CD4-positive, CD25-positive, alpha-beta regulatory T cell (primary cell): ENCODE measurements at places on chromosomes 13 and 19. TPM values are rescaled to one million over a fixed set of nuclear protein-coding genes. Genes with fewer than 3 reads are reported as not detected.

The SMIM17 gene
- total RNA-seq, result not detected

The PLPP2 gene
- total RNA-seq, result 0.12 TPM

The CYSLTR2 gene
- 4.5 TPM for total RNA-seq

The ALDH16A1 gene
- 41.0 TPM for total RNA-seq

The ZNF470 gene
- 0.84 TPM for total RNA-seq

The CYP2B6 gene
- total RNA-seq, result not detected

The ICAM5 gene
- total RNA-seq, result 0.20 TPM

The CEACAM6 gene
- total RNA-seq, result not detected

The LYPD3 gene
- 12.7 TPM for total RNA-seq

The SRRM5 gene
- total RNA-seq, result 0.64 TPM

The IZUMO2 gene
- not detected for total RNA-seq

The REX1BD gene
- 87.4 TPM for total RNA-seq

The ETV2 gene
- not detected for total RNA-seq

The C13orf42 gene
- total RNA-seq, result not detected

The BCL2L12 gene
- 13.6 TPM for total RNA-seq

The ZNF681 gene
- total RNA-seq, result 1.9 TPM

The MICOS13 gene
- 21.2 TPM for total RNA-seq

The TRIM13 gene
- total RNA-seq, result 23.8 TPM

The PSG2 gene
- total RNA-seq, result 0.27 TPM

GRCh38 chr19:30065680-30066606, 123.9 kb downstream of the URI1 start:
- no peak for DNase-seq

DNA sequence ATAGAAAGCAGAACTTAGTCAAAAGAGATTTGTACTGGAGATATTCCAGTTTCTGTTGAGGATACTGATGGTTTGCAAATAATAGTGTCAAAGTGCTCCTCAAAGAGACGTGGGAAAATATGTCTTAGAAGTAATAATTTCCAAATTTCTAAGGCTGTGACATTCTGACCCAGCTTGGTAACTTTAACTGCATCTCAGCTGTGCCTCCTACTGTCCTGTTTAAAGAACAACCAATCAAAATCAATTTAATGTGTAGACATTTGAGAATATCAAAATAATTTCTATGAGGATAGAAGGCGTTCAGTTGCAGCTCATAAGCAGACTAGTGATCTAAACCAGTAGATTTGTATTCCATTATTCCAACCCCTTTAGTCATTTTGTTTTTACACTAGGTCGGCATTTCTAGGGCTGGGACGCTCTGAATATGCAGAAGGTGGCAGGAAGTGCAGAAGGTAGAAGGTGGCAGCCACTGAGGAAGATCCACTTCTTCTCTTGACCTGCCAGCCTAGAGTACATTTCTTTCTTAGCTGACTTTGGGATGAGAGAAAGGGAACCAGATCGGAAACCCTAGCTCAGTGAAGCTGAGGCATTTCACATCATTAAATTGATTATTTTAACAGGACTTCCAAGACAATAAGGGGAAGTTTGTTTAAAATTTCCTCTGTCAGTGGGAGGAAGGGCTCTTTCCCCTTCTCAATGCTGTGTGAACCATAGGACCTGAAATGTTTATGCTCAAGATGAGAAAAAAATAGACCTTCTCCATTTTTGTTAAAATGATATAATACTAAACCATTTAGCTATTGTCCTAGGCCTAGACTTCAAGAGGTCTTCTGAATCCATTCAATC, 67.5 kb downstream of the COL4A1 start:
- no peak for DNase-seq

- peak; percentile 43 for DNase-seq
Observed at GRCh38 chr13:26872525-26873385, 112.2 kb upstream of the GPR12 start.

- no peak for DNase-seq
Observed at GRCh38 chr13:34208336-34208735, 390.4 kb downstream of the RFC3 start.

GRCh38 chr13:61415058-61415721, 459 bp downstream of the PCDH20 start:
- no peak for DNase-seq

DNA sequence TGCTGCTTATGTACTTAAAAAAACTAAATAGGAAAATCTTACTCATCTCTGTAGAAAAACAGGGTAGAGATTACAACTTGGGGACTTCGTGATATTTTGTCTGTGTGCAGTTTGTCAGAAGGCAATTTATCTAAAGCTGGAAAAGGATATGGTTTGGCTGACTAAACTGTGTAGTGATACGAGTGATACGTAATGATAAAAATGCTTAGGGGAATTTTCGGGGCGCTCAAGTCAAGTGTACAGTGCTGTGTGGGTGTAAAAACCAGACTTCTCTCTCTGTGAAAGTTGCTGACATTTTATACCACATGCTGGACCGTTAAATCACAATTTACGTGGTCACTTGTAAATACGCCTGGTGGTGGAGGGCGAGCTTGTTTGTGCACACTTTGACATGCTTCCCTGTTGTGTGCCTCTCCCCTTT, 221.7 kb downstream of the KCNRG start:
- DNase-seq, result peak; percentile 20

GRCh38 chr19:50912727-50913716, 1.8 kb upstream of the KLK4 start:
- DNase-seq, result no peak

GRCh38 chr13:29522044-29522685, 73.3 kb downstream of the SLC7A1 start:
- DNase-seq, result no peak

- no peak for DNase-seq
Observed at GRCh38 chr19:16895467-16896145, 6.8 kb downstream of the F2RL3 start.

GRCh38 chr13:43441899-43442499, 344.8 kb downstream of the ENOX1 start:
- no peak for DNase-seq

- DNase-seq, result no peak
Observed at GRCh38 chr19:56759531-56759930, 81.0 kb downstream of the PEG3 start.

DNA sequence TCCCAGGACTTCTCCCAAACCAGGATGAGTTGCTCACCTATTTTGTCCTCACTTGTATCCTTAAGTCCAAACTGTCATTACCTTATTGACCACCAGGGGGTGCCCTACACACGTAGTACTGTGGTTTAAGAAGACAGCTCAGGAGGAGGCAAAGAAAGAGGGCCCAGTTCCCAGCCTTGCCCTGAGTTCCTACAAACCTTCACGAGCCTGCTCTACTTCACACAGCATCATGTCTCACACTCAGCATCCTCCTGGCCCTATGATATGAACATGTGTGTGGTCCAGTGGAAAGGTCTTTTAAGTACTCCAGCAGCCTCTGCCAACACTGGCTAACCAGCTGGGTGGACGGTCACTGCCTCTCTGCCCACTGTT, 8.1 kb upstream of the ZNF784 start:
- DNase-seq, result peak; percentile 86

GRCh38 chr13:39134574-39134973, 96.3 kb downstream of the NHLRC3 start:
- no peak for DNase-seq

GRCh38 chr19:48844472-48844871, 8.2 kb upstream of the HSD17B14 start:
- no peak for DNase-seq

DNA sequence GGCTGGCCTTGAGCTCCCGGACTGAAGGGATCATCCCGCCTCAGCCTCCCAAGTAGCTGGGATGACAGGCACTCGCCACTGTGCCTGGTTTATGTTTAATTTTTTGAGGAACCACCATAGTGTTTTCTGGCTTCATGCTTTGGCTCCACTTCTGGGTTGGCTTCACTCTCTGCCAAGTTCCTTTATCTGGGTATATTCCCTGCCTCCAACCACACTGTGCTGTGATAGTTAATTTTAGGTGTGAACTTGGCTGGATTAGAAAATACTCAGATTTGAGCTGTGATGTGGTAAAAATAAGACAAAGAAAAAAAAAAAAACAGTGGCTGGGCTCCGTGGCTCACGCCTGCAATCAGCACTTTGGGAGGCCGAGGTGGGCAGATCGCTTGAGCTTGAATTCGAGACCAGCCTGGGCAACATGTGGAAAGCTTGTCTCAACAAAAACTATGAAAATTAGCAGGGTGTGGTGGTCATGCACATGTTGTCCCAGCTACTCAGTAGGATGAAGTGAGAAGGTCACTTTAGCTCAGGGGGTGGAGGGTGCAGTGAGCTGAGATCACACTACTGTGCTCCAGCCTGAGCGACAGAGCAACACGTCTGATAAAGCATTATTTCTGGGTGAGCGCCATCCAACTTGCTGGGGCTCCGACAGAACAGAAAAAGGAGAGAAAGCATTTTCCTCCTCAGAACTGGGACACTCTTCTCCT, 7.5 kb upstream of the ILF3 start:
- DNase-seq, result no peak

- DNase-seq, result peak; percentile 37
Observed at GRCh38 chr13:49220036-49220855, at the start of gene MLNR. Gene MLNR (plus strand): TSS chr13:49220338. CDS start chr13:49220338, 0 bp downstream.

GRCh38 chr13:114298866-114299265, 15.4 kb upstream of the CHAMP1 start:
- no peak for DNase-seq

DNA sequence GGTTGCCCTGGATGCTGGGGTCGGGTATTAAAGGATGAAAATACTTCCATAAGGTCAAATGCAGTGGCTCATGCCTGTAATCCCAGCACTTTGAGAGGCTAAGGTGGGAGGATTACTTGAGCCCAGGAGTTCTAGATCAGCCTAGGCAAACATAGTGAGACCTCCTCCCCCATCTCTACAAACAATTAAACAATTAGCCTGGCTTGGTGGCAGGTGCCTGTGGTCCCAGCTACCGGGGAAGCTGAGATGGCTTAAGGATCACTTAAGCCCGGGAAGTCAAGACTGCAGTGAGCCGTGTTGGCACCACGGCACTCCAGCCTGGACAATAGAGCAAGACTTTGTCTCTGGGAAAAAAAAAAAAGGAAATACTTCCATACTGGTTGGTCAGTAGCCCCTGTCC, 1.5 kb downstream of the KLK11 start:
- DNase-seq, result no peak

DNA sequence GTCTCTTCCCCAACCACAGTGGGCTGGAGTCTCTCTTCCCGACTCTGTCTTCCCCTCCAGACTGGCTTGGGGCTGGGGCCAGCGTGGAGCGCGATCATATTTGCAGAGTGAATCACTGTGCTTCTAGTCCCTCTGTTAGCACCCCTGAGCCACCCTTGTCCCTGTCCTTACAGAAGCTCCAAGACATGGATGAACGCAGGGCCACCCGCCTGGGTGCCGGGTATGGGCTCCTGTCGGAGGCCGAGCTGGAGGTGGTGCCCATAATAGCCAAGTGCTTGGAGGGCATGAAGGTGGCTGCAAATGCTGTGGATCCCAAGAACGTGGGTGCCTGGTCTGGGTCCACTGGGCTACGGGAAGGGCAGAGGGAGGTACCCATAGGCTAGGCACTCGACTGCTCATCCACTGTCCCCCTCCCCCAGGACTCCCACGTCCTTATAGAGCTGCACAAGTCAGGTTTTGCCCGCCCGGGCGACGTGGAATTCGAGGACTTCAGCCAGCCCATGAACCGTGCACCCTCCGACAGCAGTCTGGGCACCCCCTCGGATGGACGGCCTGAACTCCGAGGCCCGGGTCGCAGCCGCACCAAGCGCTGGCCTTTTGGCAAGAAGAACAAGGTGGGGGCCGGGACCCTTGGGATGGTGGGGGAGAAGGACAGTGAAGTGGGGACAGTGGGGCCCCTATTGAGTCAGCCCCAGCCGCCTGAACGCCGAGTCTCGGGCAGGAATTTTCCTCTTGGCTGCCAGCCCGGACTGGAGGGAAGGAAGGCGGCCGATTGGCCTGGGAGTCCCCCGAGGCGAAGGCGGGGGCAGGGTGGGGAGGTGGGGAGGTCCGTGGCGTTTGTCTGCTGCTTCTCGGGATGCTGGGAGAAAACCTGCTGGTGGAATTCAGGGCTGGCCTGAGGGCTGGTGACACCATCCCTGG, 5.2 kb downstream of the TRIP10 start:
- no peak for DNase-seq

GRCh38 chr13:61546911-61547310, 131.3 kb upstream of the PCDH20 start:
- DNase-seq, result no peak

GRCh38 chr13:57630661-57631595, 616 bp upstream of the PCDH17 start:
- DNase-seq, result no peak

DNA sequence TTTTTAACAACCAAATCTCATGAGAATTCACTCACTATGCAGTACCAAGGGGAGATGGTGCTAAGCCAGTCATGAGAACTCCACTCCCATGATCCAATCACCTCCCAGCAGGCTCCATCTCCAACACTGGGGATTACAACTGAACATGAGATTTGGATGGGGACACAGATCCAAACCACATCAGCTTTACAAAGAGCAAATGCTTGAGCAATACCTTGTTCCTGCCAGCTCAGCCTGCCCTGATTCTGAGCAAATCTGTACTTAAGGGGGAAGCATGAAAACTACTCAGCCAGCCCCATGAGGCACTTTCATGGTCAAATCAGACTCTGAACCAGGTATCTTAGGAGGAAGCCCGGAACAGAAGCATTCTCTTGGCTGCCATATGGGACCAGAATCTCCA, 259.9 kb downstream of the TBC1D4 start:
- no peak for DNase-seq

GRCh38 chr13:34256236-34256635, 438.3 kb downstream of the RFC3 start:
- DNase-seq, result no peak

DNA sequence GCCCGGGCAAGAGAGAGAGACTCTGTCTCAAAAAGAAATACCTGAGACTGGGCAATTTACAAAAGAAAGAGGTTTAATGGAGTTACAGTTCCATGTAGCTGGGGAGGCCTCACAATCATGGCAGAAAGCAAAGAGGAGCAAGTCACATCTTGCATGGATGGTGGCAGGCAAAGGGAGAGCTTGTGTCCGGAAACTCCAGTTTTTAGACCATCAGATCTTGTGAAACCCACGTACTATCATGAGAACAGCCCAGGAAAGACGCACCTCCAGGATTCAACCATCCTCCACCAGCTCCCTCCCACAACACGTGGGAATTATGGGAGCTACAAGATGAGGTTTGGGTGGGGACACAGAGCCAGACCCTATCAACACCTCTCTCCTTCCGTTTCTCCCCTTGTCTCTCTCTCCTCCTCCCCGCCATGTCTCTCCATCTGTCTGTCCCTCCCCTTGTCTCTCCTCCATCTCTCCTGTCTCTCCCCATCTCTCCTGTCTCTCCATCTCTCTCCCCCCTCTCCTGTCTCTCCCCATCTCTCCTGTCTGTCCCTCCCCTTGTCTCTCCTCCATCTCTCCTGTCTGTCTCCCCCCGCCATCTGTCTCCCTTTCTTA, 10.0 kb downstream of the POLR2E start:
- DNase-seq, result no peak

DNA sequence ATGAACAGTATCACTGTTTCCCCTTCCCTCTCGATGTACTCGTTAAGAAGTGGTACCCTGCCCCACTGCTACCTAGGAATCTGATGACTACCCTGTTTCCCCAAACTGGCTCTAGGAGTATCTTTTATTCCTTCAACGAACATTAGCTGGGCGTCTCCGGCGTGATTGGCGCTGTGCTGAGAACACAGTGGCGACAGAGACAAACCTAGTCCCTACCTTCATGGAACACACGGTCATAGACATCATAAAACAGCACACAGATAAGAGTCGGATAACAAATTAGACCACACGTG, 730 bp downstream of the SYMPK start:
- no peak for DNase-seq
